Uterus (tissue), 4 donors: ENCODE measurements at places on chromosomes 16 and 17.

DNA sequence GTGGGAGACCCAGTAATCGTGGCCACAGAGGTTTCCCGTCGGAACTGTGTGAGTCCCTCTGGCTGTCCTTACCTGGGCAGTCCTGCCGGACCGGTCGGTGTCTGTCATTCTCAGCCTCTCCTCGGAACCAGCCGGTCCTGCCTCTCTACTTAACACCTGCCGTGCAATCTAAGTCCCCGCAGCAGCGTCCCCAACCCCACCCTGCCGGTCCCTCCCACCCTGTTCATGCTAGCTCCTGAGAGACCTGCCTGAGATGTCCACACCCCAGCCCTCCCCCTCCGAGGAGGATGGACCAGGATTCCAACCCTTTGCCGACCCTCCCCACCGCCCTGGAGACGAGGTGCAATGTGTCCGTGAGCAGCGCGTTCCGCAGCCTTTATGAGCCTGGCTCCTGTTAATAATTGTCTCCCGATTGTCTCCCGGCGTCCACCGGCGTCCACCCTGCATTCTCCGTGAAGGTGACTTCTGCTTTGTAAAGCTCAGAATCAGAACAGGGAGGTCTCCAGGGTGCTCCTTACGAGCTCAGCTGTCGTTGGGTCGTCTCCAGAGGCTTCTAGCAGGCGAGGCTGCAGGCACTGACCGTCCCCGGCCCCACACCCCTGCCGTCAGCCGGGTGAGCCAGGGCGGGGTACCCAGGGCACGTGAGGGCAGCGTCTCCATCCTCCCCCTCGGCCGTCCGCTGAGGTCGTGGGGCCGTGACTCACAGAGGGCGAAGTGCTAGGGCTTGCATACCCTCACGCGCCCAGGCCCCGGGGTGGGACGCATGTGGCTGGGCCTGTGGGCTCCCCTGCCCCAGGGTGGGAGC is 10.1 kb downstream of the METRNL start:
- DNase-seq = no peak

DNA sequence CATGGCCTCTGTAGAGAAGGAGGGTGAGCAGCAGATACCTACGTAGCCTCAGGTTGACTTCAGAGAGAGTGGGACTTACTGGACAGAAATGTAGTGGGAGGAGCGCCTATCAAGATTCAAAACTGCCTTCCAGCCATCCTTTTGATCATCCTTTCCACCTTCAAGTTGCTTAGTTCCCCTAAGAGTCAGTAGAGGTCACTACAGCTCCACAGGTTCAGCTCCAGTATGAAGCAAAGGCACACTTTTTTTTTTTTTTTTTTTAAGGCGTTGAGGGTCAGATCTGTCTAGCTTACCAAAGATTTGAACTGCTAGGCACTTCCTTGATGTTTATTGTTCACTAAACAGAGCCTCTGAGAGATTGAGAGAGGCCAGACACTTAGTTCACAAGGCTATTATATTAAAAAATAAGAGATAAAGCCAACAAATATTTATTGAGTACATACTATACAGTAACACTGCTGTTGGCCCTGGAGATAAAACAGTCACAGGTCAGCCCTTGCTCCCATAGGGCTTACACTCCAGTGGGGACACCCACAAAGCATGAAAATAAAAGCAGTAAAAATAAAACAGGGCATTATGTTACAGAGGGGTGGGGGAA is 3.1 kb downstream of the RNF227 start:
- peak; percentile 63 for DNase-seq

GRCh38 chr17:66185862-66186261 is 6.1 kb downstream of the CEP112 start:
- DNase-seq = no peak

- no peak for DNase-seq
These were observed 73.7 kb upstream of the CHMP6 start for GRCh38 chr17:80917716-80918560.

DNA sequence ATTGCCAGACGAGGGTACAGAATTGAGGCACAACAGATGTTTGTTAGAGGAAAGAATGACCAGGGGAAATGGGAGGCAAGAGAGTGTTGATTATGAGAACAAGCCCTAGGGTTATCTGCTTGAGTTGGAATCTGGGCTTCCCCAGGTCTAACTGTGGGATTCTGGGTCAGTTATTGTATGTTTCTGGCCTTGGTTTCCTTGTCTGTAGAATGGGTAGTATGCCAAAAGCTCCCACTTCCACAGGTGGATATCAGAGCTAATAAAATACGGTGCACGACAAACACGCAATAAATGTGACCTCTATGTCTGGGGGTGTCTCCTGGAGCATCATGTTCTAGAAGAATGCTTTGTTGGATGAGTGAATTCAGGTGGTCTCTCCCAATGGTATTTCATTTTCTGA is 517 bp downstream of the TMC5 start:
- no peak for DNase-seq

DNA sequence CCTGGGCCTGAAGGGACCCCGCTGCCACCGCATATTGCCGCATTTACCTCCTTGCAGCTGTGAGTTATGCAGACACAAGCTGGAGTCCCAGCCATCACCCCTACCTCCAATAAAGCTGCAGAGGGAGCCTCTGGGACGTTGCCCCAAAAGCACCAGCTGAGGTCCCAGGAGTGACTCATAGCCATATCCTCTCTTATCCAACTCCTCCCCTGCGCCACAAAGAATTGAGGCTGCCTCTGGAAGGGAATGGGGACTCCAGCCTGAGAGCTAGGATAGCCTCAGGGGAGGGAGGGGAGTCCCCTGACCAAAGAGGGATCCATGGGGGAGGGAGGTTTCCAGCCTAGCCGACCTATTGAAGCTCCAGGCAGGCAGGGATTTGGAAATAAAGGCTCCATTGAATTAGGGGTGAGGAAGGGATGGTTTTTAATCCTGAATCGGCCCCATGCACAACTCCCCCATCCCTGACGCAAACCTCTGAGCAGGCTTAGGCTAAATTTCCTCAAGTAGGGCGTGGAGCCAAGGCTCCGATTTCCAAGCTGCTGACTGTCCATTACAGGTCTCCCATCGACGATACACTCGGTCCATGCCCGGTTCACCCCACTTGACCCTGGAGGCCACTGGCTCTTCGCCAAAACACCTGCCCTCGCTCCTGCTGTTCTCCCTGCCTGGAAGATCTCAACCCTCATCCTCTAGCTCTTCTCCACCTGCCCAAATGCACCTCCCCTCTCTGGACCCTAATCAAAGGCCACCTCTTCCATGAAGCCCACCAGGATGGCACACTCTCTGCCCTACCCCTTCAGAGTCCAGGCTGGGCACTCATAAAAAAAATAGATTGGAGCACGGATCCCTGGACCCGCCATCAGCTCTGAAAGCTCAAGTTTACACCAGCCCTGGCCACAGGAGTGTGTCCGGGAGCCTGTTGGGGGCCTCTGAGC is 27.5 kb downstream of the PIMREG start:
- no peak for DNase-seq

DNA sequence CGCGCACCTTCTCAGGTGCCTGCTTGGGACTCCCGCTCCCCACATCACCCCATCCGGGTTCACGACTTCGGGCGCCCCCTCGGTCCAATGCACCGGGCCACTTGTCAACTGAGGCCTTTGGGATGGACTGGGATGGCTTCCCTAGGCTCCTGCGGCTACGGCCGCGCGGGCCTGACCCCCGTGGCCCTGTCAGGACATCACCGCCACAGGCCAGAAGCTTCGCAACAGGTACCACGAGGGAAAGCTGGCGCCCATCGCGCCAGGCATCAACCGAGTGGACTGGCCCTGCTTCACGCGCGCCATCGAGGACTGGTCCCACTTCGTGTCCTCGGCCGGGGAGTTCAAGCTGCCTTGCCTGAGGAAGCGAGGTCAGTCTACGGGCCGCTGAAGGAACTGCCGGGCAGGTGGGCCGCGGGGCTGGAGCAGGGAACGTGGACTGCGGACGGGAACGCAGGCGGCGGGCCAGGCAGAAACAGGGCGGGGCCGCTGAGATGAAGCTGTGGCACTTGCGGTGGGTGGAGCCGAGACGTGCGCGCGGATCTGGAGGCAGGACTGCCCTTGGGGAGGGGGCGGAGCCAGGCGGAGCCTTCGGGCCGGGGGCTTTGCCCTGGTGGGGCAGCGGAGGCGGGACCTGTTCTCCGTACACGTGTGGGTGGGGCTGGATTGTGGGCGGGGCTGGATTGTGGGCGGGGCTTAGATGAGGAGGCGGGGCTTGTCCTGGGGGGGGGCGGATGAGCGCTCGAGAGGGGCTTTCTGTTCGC is 13.7 kb upstream of the CNGB1 start:
- peak; percentile 93 for DNase-seq

GRCh38 chr17:19553036-19553435 is 19.4 kb downstream of the SLC47A1 start:
- DNase-seq = no peak

DNA sequence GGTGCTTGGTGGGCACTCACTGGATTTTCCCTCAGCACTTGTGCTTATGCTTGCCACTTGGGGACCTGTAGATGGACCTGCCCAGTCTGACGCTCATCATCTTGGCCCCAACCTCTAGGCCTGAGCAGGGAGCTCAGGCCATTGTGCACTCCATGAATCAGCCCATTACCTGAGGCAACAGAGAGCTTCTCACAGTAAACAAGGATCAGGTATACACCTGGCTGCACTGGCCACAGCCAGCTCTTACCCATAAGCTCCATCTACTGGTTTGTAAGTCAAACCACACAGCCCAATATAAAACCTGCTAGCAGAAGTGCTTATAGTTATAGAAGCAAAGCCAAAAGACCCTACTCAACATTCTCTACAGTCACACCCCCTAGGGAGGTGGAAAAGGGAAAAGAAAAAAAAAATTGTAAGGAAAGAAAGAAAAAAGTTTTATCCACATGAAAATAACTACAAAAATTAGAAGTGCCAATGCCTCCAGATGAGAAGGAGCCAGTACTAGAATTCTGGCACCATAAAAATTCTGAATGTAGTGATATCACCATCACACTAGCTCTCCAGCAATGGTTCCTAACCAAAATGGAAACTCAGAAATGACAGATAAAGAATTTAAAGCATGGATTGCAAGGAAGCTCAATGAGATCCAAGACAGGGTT is 87.8 kb upstream of the CDH5 start:
- no peak for DNase-seq

- DNase-seq = peak; percentile 69
These were observed 16.8 kb downstream of the HIC1 start for GRCh38 chr17:2071455-2072281.

DNA sequence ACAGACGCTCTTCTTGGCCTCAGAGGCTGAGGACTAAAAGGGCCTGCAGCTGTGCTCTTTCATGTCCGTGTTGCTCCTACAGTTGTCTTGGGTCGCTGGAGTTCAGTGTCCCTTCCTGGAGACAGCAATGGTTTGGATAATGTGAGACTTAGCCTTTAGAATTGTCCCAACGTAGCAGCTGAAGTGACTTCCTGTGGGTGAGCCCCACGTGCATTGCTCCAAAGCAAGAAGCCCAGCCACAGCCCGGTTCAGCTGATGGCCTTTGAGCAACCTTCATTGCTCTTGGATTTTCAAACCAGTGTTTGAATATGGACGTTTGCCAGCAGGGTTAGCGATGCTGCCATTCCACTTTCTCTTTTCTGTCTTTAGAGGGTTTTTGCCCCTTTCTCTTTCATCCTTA is 19.7 kb downstream of the TMEM11 start:
- DNase-seq = no peak

DNA sequence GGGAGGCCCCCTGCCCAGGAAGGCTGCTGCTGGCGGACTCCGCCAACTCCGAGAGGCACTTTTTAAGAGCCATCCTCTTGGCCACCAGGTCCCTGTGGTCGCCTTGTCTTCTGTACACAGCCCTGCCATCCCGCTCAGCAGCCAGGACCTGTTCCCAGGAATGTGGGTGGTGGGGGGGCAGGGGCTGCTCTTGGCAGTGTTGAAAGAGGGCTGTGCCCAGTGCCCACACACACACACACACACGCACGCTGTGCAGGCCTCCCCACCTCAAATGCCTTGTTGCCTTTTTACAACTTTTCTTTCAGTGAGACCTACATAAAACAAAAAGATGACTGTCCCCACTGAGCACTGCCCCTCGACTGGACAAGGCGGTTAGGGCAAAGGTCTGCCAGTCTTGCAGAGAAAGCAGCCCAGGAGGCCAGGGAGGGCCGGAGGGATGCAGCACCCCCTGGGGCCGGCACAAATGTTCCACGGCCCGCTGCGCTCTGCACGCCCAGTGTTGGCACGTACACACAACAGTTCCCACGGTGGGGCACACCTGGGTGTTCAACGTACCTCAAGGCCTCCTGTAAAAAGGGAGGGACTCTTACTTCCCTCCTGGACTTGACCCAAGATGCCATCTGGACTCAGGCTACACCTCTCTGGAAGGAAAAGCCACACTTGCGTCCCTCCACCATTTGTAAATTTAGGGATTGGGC is 18.5 kb upstream of the PITPNA start:
- no peak for DNase-seq

GRCh38 chr16:17278988-17279387 is 191.8 kb downstream of the XYLT1 start:
- DNase-seq = no peak

GRCh38 chr17:67417507-67417906 is 40.4 kb downstream of the PITPNC1 start:
- no peak for DNase-seq

DNA sequence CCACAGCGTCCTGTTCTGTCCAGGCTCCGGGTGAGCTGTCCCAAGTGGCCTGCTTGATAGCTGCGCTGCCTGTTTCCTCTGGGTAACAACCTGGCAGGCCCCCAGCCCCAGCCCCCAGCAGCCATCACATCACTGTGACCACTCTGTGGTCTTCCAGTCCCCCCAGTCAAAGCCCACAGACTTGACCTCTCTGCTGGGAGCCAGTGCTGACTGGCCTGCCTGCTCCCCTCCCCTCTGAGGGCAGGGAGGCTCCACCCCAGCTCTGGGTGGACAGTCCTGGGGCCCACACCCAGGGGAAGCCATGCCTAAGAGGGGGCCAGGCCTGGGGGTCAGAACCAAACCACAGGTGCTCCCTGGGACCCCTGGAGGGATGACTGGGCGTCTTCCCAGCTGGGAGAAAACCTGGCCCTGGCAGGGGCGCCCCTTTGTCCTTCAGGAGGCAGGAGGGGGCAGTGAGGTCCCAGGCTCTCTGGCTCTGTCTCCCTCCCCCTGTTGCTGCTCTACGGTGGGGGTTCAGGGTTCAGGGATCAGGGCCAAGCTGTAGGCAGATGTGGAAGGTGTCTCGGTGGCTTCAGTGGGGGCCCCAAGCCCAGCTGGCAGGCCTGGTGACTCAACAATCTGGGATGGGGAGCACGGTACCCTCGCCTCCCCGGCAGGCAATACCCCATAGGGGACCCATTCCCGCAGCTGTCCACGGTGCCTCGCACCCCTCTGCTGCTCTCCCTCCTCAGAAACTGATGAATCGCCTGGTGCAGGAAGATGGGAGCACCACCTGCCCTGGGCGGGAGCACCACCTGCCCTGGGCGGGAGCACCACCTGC is 1.8 kb upstream of the SLC16A3 start:
- DNase-seq = no peak
